ENCODE measurements at places on chromosomes 5 and 9.

DNA sequence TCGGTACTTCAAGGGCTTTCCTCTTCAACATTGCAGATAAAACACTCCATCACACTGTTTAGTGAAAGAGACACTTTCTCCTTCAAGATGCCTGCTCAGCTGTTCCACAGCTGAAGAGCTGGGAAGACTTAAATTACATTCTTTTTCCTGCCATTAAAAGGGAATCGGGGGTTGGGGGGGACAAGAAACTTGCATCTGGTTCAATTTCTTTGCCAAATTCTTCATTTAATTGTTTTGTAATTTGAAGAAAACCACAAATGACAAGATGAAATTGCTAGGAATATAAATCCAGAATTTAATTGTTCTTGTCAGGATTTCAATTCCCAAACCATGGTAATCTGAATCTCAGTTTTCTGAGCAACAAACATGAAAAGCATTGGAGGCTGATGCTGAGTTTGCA is 478.3 kb downstream of the EBF1 start:
- DNase-seq = no peak

- DNase-seq = no peak
Measured at GRCh38 chr9:23554686-23555085, 271.4 kb downstream of the ELAVL2 start.

GRCh38 chr9:69047371-69047770 is 11.8 kb downstream of the FXN start:
- DNase-seq = no peak

GRCh38 chr5:90475436-90475980 is 844 bp downstream of the POLR3G start:
- DNase-seq = no peak

GRCh38 chr5:15791859-15792258 is 291.9 kb downstream of the FBXL7 start:
- no peak for DNase-seq

- DNase-seq = no peak
Measured at GRCh38 chr5:127518319-127518621, 830 bp downstream of the PRRC1 start.
